ENCODE measurements at places on chromosomes 1 and 21. TPM values are rescaled to one million over a fixed set of nuclear protein-coding genes. Genes with fewer than 3 reads are reported as not detected.

DNA sequence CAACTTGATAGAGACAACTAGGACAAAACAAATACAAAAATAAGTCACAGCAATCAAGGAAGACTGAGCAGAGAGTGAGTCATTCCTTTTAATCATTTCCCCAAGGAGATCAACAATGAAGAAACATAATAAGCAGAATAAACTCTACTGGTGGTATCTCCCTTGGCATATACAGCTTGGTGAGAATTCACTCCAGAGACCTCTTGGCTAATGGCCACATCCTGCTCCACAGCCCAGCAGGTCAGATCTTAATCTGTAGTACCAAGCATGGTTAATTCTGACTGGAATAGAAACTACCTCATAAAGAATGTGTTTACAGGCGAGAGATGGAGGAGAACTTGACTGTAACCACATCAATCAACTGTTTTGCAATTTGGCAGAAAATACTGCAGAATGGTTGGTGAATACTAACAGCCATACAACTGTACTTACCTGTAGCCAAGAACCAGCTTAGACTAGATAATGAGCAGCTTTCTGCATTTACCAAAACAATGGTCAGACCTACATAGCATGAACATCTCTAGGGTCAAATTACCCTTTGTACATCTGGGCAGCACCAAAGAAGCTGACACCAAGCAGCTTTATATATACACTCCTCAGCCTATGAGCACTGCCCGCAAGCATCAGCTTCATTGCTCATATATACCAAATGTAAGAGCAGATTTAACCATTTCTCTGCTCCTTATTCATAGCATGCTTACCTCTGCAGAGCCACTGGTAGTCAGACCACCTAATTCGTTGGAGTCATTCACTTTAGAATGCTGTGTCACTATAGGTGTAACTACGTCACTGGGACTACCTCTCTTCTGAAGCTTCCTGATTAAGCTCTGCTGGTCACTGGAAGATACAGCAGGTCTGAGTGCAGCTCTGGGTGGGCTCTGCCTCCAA is 51.0 kb downstream of the KIAA0319L start:
- no peak overlapping the region for H3K4me3 ChIP-seq
- H3K4me1 ChIP-seq = peaks cover 7% of the 10 kb centered on the region
- DNase-seq = peak; percentile 29
- no peaks in the 10 kb centered on the region for H3K27me3 ChIP-seq
- no peak overlapping the region for H3K27ac ChIP-seq
- no peaks in the 10 kb centered on the region for H3K36me3 ChIP-seq

DNA sequence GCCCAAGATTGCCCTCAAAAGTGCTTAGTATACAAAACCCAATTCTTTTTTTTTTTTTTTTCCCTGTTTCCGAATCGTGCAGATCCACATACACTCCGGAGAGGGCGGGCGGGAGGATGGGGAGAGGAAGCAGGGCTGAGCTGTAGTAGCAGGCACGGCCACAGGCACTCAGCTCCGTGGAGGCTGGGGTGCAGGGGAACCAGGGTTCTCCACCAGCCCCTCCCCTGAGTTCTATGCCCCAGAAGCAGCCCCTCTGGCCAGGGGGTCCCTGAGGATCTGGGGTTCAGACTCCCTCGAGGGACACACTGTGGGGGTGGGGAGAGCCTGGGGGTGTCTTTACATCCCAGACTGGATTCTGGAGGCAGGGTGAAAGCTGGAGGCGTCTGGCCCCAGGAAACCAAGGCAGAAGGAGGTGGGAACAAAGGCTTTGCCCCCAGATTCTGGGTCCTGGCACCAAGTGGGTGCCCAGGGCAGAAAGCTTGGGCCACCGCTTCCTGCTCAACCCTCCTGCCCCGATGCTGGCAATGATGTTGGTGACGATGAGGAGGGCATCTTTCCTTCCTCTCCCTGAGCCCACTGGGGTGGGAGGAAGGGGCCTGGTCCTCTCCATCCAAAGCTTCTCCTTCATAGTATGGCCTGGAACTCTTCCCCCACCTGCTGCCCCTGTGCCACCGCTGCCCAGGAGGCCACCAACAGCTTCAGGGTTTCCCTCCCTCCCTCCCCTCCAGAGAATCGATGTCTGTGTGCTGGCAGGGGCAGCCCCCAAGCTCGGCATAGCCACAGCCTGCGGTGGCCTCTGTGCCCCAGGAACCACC is 106.4 kb upstream of the TARDBP start:
- H3K27me3 ChIP-seq = no peaks in the 10 kb centered on the region
- DNase-seq = no peak
- no peak overlapping the region for H3K4me3 ChIP-seq
- H3K36me3 ChIP-seq = no peaks in the 10 kb centered on the region

GRCh38 chr1:202850593-202851362 is 38.2 kb downstream of the RABIF start:
- no peak overlapping the region for H3K4me3 ChIP-seq
- H3K36me3 ChIP-seq = no peaks in the 10 kb centered on the region
- no peaks in the 10 kb centered on the region for H3K27me3 ChIP-seq
- no peak overlapping the region for H3K27ac ChIP-seq
- no peaks in the 10 kb centered on the region for H3K4me1 ChIP-seq

DNA sequence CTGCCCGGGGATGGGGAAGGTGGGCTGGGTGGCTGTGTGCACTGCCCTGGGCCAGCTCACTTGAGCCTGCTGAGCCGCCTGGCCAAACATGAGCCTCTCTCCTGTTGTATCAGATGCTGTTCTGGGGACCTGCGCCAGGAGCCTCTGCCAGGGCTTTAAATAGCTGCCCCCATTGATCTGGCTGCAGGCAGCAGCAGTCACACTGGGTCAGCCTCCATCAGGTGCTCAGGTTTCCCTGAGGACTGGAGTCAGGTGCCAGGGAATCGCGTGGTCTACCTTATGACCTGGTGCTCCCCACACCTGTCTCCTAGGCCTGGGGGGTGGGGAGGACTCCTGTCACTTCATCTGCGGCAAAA is 700 bp upstream of the CCDC28B start:
- H3K27ac ChIP-seq = peak overlapping the region; percentile 90
- DNase-seq = peak; percentile 45
- H3K27me3 ChIP-seq = no peaks in the 10 kb centered on the region
- H3K4me1 ChIP-seq = peaks cover 14% of the 10 kb centered on the region
- H3K36me3 ChIP-seq = no peaks in the 10 kb centered on the region
- H3K4me3 ChIP-seq = no peak overlapping the region

- H3K27ac ChIP-seq = no peak overlapping the region
- no peak for DNase-seq
- H3K27me3 ChIP-seq = no peaks in the 10 kb centered on the region
- no peaks in the 10 kb centered on the region for H3K4me1 ChIP-seq
These were observed 270.2 kb upstream of the TMPRSS15 start for GRCh38 chr21:18673789-18674188.

DNA sequence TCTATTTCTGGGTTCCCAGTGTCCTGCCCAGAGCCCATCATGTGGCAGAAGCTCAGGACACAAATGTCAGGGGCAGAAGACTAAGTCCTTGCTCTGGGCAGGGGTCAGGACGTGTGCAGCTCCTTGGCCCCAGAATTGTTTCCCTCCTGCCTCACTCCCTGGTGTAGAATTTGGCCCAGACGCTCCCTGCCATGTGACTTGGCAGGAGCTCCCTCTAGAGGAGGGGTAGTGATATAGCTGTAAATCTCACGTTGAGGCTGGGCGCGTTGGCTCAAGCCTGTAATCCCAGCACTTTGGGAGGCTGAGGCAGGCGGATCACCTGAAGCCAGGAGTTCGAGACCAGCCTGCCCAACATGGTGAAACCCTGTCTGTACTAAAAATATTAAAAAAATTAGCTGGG is 91.2 kb downstream of the UBIAD1 start:
- DNase-seq = no peak
- H3K4me3 ChIP-seq = no peak overlapping the region
- H3K4me1 ChIP-seq = no peaks in the 10 kb centered on the region
- H3K36me3 ChIP-seq = no peaks in the 10 kb centered on the region
- H3K27me3 ChIP-seq = no peaks in the 10 kb centered on the region

GRCh38 chr1:2215909-2216766 is 12.0 kb upstream of the SKI start:
- DNase-seq = peak; percentile 26
- H3K27me3 ChIP-seq = no peaks in the 10 kb centered on the region
- peaks cover 9% of the 10 kb centered on the region for H3K4me1 ChIP-seq
- H3K27ac ChIP-seq = no peak overlapping the region

DNA sequence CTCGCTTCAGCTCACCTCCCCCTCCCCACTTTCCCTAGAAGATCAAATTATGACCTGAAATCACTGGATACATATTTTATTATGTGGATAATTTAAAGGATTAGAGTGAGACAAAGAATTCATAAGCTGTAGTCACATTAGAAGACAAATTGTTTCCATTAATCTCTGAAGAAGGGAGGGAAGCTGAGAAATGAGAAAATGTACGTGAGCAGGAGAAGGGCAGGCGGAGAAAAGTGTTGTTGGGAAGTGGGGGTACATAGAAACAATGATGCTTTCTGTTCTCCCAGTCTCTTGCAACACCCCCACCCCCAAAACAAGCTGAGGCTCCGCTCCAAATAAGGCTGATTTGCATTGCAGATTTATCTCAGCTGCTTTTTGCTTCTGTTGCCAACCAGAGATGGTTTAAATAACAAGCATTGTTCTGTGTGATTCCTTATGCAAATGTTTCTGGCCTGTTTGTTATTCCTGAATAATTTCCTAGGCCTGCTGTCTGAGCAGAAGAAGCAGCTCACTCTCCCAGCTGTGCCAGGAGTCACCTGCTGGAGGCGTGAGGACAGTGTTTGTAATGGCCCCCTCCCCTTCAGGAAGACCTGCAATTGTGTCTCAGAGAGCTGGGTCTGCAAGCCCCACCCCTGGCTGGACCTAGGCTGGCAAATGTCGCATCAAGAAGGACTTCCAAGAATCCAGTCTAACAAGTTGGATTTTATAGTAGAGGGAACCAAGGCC is 121.8 kb upstream of the TNR start:
- H3K4me1 ChIP-seq = no peaks in the 10 kb centered on the region
- H3K27ac ChIP-seq = no peak overlapping the region
- no peaks in the 10 kb centered on the region for H3K36me3 ChIP-seq
- H3K4me3 ChIP-seq = no peak overlapping the region

DNA sequence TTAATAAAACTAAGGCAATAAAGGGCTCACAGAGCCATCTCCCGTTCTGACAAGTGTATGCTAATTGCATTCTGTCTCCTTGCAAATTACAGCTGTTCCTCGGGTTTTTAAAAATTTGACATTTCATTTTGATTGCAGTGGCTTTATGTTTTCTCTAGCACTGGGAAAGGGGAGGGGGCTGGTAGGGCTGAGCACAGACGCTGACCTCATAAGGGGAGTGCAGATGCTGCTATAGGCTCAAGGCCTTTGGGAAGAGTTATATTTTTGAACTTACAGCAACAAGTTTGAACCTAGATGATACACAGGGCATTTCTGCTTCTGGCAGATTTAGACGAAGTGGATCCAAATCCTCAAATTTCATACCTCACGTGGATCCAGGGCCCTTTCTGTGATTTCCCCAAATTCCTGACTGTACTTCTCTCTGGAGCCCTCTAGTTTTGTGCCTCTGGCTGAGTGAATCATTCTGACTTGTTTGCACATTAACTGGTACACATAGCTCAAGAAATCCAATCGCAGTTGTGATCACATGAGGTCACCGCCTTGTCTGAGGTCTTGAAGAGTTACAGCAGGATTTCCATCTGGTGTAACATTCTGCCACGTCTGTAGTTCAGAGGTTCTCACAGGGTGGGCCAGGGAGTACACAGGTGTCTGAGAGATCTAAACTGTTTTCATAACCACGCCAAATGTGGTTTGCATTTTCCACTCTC is 230.3 kb downstream of the C1orf94 start:
- no peaks in the 10 kb centered on the region for H3K36me3 ChIP-seq
- no peaks in the 10 kb centered on the region for H3K27me3 ChIP-seq
- H3K4me3 ChIP-seq = no peak overlapping the region
- H3K27ac ChIP-seq = no peak overlapping the region
- DNase-seq = no peak

- no peaks in the 10 kb centered on the region for H3K4me1 ChIP-seq
- no peak for DNase-seq
- H3K27ac ChIP-seq = no peak overlapping the region
- H3K4me3 ChIP-seq = no peak overlapping the region
- H3K27me3 ChIP-seq = no peaks in the 10 kb centered on the region
These were observed 74.7 kb upstream of the PALMD start for GRCh38 chr1:99571092-99571734.

Gene APOBEC4
- total RNA-seq = 0.40 TPM

Gene OTUD3
- 20.8 TPM for total RNA-seq

Gene RASAL2
- total RNA-seq = 29.5 TPM

Gene IFI16
- 41.9 TPM for total RNA-seq

Gene HPDL
- 1.4 TPM for total RNA-seq

Data from uterus (tissue), 4 donors.